ENCODE measurements at places on chromosomes 2 and 18.
A peak's percentile ranks its signal among the peaks of the same experiment; 100 is the strongest.

- no peak for DNase-seq
Measured at GRCh38 chr2:237797253-237797652, 1.3 kb upstream of the RBM44 start.

DNA sequence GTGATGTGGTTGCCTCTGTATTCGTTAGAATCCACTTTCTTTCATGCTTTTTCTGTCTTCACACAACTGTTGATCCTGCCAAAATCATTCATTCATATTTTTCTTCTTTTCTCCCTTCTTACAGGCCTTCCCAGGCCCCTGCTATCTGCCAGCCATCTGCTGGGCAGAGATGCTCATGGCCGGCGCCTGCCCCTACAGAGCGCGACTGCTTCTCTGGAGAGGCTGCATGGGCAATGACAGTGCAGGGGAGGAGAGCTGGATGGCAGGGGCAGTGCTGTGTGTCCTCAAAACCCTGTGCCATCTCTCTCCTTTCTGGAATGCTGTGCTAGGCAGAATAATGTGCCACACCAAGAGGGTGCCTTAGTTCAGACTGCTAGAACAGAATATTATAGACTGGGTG is 125.2 kb downstream of the INHBB start:
- no peak for DNase-seq

GRCh38 chr2:35365859-35366258 is 989.7 kb upstream of the CRIM1 start:
- peak; percentile 33 for DNase-seq

DNA sequence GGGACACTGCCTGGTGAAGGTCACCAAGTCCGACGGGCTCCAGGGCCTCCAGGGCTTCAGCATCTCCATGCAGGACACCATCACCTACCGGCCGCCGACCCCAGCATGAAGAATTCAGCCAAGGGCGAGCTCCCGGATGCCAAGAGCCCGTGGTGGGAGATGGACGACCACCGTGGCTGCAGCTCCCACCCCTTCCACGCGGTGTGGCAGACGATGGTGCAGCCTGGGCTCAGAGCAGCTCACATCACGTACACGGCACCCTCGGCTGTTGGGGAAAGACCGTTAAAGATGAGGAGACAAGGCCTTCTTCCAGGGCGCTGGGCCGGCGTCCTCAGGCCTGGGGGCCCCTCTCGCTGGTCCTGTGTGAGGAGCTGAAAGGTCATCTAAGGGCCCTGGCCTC is 31.2 kb upstream of the ADNP2 start:
- no peak for DNase-seq
